ENCODE measurements at places on chromosomes 7 and 10. TPM values are rescaled to one million over a fixed set of nuclear protein-coding genes. Genes with fewer than 3 reads are reported as not detected.

The DENND2A gene
- 3.3 TPM for polyA plus RNA-seq

The FAM25G gene
- not detected for polyA plus RNA-seq

The SNX10 gene
- not detected for polyA plus RNA-seq

The AKR1D1 gene
- polyA plus RNA-seq, result not detected

The AGR2 gene
- not detected for polyA plus RNA-seq

The POLR2J gene
- 68.0 TPM for polyA plus RNA-seq

The EVX1 gene
- polyA plus RNA-seq, result not detected

The SDK1 gene
- polyA plus RNA-seq, result 0.01 TPM

The TMEM213 gene
- polyA plus RNA-seq, result not detected

The SPDYE16 gene
- polyA plus RNA-seq, result not detected

The POT1 gene
- polyA plus RNA-seq, result 12.0 TPM

The MBL2 gene
- not detected for polyA plus RNA-seq

The CADPS2 gene
- polyA plus RNA-seq, result 0.38 TPM

The HPS6 gene
- polyA plus RNA-seq, result 11.8 TPM

The PHYH gene
- 7.1 TPM for polyA plus RNA-seq

- DNase-seq, result no peak
These were observed 68.9 kb upstream of the NFE2L3 start for GRCh38 chr7:26083113-26083512.

- no peak for DNase-seq
These were observed 104.9 kb downstream of the SEC23IP start for GRCh38 chr10:119997429-119997828.

GRCh38 chr7:105815576-105815975 lies 60.8 kb downstream of the ATXN7L1 start:
- no peak for DNase-seq

DNA sequence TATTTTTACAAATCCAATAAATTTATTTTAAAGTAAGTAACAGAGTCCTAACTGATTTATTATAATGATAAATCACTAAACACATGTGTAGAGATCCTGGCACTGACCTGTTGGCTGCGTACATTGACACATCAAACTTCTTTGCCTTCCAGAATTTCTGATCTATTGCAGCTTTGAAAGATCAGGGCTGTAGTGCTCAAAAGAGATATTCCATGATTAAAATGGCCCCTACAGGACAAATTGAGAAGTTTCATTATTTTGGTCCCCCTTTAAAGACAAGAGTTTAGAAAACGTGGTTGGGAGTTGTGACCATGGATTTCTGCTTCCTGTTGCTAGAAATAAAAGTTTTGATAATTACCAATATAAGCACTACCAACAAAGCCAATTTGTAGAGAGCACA lies 87.7 kb upstream of the PDK4 start:
- DNase-seq, result no peak

- DNase-seq, result no peak
These were observed 28.1 kb downstream of the EPHB4 start for GRCh38 chr7:100799037-100799896.

GRCh38 chr10:86209726-86210125 lies 156.9 kb downstream of the GRID1 start:
- no peak for DNase-seq

DNA sequence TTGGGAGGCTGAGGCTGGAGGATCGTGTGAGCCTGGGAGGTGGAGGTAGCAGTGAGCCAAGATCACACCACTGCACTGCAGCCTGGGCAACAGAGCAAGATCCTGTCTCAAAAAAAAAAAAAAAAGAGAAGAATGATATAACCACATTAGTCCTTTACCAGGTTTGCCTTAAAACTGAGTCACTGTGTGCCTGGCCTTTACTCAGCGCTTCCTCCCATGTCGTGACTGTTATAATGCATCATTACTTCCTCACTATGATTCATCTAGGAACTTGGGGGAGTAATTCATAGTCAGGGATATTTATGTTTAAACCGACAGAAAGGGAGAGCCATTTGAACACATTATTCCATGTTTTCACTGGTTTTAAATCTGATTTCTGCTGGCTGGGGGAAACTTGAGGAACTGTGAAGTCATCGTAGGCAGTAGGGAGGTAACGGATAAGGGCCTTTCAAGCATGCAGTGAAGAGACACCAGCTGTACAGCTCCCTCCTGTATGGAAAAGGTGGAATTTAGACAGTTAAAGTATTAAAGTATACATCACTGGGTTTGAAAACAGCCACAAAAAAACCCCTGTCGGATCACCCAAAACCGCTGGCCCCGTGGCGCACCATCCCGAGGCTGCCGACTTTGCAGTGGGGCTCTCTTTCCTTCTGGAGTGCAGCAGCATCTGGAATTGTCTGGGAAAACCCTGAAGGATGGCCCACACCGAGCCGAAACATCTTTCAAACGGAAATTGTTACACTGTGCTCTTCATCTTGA lies 119.8 kb downstream of the NKX6-2 start:
- peak; percentile 86 for DNase-seq

DNA sequence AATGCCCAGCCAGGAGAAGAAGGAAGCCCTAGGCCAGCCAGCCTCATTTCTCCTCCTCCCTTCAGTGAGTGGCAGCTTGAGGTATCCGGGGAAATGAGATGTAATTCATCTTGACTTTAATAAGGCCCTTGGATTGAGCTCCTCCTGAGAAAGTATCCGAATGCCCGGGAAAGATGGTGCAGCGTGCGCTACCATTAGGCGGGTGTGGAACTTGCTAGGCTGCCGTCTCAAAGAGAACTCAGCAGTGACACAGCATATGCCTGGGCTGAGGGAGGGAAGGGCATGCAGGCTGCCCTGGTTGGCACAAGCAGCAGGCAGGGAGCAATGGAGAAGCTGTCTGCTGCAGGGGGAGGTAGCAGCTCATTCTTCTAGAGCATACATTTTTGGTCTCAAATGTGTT lies 659.8 kb upstream of the FOXK1 start:
- no peak for DNase-seq

- DNase-seq, result peak; percentile 60
These were observed 106.7 kb downstream of the CUX1 start for GRCh38 chr7:101924171-101924570.

- no peak for DNase-seq
These were observed 493.8 kb downstream of the ARL4A start for GRCh38 chr7:13181216-13181615.

GRCh38 chr7:99012722-99013121 lies 131.2 kb downstream of the SMURF1 start:
- no peak for DNase-seq

- no peak for DNase-seq
These were observed 22.3 kb downstream of the ZNF783 start for GRCh38 chr7:149284343-149284742.

DNA sequence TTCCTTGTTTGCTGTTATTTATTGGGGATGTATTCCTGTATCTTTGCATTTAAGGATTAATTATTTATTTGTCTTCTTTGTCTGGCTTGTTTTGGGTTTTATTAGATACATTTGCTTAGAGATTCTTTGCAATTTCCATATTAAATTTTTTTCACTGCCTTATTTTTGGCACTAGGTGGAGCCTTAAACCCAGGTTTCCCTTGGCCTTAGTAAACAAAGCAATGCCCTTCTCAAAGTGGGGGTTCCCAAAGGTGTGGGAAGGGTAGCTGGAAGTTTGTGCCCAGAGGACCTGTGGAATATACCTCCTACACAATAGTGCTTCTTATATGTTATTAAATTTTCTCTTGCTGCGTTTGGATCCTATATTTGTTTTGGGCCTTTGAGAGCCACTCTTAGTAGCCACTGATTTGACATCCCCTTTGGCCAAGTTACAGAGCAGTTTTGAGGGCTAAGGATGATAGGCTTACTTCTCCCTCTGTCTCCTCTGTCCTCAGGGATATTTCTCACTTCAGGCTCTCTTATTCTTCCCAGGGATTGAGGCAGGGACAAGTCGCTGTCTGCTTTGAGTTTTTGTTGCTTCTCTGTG lies 162.3 kb downstream of the ITGB1 start:
- no peak for DNase-seq

DNA sequence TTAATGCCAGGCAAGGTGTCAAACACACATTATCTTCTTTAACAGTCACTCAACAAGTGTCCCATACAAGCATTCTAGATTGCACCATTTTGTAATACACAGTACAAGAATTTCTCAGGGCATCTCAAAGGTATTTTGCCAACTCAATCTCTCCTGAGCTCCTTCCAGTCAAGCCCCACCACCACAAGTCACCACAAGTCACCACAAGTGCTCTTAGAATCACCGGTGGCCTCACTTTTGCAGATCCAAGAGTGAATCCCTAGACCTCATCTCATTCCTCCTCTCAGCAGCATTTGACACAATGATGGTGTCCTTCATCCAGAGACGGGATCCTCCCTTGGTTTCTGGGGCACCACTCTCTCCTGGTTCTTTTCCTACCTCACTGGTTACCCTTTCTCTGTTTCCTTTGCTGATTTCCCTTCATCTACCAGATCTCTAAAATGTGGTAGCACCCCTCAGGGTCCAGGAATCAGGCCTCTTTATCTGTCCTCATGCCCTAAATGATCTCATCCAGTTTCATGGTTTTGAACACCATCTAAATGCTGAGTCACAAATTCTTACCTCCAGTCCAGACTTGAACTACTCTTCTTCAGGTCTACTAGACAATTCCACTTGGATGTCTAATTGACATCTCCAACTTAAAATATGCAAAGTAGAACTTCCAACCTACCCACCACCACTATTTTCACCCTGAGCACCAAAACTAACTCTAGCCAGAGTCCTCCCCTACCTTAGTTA lies 26.9 kb downstream of the VPS41 start:
- DNase-seq, result no peak

DNA sequence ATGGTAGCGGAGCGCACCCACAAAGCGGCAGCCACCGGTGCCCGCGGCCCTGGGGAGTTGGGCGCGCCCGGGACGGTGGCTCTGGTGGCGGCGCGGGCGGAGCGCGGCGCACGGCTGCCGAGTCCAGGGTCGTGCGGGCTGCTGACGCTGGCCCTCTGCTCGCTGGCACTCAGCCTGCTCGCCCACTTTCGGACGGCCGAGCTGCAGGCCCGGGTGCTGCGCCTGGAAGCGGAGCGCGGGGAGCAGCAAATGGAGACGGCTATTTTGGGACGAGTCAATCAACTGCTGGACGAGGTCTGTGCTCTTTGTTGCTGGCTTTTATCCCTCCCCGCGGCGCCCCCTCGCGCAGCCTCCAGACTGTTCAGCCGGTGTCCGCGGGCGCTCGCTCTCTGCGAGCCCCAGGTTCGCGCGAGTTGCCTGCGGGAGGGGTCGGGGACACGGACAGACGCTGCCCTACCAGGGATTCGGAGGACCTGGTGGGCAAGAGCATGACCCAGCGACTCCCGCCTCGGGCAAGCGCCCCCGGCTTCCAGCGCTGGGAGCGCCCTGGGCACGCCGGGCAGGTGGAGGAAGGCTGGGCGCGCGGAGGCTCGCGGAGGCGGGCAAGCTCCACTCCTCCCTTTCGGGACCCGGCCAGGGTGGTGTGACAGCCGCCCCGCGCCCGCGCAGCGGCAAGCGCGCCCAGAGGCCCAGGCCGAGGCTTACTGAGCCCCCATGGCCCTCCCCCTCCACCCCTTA lies 887 bp downstream of the COL13A1 start:
- no peak for DNase-seq

GRCh38 chr10:125520968-125521367 lies 162.0 kb downstream of the TEX36 start:
- DNase-seq, result no peak

DNA sequence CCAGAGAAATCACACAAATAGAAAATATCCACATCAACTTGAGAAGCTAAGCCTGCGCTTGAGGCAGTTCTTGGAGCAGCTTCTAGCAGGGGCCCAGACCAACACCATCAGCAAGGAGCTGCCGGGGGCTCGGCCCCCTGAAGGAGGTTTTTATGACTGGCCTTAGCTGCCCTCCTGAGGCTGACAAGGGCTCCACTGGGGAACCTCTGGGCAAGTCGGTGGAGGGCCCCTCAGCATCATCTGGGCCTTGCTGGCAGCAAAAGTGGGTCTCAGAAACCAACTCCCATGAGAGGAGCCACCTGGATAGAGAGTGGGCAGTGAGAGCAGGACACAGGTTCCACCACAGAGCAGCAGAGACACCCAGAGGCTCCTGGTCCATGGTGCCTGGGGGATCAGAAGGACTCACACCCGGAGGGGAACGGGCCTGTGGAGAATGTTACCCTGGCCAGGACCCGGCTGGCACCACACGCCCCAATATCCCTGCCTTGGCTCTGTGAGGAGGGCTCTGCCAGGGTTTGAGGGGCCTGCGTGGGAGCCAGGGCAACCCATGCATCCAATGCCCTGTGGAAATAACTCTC lies 55.9 kb downstream of the NEUROG3 start:
- no peak for DNase-seq

DNA sequence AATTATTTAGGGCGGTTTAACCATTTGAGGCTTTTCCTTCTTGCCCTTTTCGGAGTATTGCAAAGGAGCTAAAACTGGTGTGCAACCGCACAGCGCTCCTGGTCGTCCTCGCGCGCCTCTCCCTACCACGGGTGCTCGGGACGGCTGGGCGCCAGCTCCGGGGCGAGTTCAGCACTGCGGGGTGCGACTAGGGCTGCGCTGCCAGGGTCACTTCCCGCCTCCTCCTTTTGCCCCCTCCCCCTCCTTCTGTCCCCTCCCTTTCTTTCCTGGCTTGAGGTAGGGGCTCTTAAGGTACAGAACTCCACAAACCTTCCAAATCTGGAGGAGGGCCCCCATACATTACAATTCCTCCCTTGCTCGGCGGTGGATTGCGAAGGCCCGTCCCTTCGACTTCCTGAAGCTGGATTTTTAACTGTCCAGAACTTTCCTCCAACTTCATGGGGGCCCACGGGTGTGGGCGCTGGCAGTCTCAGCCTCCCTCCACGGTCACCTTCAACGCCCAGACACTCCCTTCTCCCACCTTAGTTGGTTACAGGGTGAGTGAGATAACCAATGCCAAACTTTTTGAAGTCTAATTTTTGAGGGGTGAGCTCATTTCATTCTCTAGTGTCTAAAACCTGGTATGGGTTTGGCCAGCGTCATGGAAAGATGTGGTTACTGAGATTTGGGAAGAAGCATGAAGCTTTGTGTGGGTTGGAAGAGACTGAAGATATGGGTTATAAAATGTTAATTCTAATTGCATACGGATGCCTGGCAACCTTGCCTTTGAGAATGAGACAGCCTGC lies 3.1 kb downstream of the FZD1 start:
- DNase-seq, result peak; percentile 52

GRCh38 chr10:116888380-116889055 lies 39.2 kb downstream of the ENO4 start:
- peak; percentile 40 for DNase-seq

- no peak for DNase-seq
These were observed 14.7 kb downstream of the NPY start for GRCh38 chr7:24298696-24299095.

DNA sequence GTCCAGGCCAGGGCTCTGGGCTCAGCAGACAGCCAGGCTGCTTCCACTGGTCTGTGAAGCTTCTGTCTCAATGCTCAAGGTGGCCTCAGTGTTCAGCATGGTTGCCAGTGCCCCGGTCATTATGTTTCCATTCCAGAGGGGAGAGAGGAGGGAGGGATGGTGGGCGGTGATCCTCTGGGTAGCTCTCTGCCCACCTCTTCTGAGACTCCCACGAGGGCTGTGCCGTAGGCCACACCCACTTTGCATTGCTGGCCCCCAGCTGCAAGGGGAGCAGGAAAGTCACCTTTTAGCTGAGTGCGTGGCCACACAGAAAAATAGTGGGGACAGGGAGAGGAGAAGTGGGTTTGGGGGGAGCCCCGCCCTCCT lies 42.5 kb downstream of the FOXK1 start:
- no peak for DNase-seq

- DNase-seq, result no peak
These were observed 11.4 kb upstream of the ECHDC3 start for GRCh38 chr10:11730779-11731178.

- DNase-seq, result no peak
These were observed 37.1 kb downstream of the CXCL12 start for GRCh38 chr10:44347609-44348400.

Measured in BJ (cell line).